ENCODE measurements at places on chromosomes 7 and 10.

DNA sequence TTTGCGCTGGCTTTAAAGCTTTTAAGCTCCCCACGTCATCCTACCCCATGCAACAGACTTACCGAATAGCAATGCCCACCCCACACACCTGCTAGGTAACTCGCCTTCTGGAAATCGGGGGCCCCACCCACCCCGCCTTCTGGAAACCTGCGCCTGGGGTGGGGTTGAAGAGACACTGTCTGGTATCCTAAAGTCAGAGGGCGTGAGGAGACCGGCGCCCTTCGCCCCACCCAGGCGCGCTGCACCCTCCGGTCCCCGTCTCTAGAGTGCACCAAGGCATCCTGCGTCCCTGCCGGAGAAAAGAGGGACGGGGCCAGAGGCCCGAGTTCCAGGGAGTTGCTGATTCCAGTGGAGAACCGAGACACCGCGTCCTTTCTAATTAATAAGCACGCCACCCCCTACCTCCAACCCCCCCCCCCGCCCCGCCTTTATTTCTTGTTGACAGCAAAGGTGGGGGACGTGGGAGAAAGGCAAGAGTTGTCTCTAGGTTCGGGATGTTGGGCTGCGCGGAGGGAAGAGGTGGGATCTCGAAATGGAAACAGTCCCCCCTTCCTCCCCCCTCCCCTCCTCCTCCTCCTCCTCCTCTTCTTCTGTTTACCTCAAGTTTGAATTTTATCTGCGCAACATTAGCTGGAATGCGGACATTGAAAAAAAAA, 220.9 kb upstream of the MKLN1 start:
- DNase-seq, result peak; percentile 33

DNA sequence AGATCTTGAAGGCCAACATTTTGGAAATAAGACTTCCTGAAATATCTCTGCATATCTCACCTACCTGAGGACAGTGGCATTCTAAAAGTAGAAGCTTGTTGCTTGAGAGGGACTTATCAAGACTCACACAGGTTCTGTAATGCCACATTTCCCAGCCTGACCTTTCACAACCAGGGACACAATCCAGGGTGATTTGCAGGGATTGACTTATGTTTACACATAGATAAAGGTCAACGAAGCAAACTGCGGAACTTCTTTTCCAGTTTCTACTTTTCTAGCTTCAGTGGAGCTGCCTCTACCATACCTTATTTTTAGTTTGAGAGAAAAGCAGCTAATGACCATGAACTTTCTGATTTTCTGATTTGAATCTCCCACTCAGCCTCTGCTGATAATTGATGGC, 148.7 kb downstream of the SLC16A9 start:
- no peak for DNase-seq

DNA sequence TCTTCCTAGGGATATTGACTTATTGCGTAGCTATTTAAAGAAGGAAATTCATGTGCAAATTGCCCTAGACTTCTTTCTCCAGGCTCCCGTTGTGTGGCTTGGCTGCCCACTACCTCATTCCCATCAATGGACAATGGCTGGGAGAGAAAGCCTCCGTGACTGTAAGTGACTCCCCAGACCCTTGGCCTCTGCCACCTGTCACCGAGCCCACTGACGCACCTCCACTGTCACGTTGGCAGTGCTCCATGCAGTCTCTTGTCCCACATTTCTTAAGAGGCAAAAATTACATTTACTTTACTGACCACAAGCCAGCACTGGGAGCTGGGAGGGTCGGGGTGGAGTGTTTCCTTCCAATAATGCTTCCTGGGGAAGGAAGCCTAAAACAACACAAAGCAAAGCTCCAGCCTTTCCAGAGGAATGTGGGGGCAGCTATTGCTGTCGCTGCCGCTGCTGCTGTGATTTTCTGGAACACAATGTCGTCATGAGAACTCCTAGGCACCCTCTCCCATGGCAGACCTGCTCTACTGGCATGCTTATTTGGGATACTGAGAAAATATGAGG, 89.7 kb upstream of the STEAP1B start:
- DNase-seq, result no peak

DNA sequence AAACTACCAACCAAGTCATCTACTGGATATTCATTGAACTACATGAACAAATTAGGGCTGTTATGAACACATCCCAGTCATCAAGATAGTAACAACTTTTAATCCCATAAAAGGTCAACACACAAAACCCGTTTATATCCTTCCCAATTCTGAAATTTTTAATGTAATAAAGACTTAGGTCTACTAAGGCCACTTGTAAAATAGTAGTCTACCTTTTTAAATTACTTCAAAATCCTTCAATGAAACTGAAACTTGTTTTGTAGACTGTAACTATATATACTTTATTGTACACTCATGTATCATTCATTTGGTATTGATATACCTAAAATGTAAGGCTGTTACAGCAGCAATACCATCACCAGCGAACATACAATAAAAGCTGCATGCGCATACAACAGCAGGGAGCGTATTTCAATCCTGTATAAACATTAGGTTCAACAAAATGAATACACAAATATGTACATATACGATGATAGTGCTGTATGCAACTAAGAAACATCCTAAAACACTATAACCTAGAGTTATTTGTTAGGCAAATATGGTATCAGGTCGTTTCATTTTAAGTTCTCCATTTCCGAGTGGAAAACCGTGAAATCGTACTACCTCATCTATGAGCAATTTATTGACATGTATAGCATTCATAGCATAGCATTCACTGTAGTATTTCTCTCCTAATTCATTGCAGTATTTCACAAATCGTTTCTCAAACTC, 973 bp downstream of the ATAD1 start:
- DNase-seq, result no peak

- DNase-seq, result no peak
These were observed 101.2 kb downstream of the BAMBI start for GRCh38 chr10:28778524-28778923.

DNA sequence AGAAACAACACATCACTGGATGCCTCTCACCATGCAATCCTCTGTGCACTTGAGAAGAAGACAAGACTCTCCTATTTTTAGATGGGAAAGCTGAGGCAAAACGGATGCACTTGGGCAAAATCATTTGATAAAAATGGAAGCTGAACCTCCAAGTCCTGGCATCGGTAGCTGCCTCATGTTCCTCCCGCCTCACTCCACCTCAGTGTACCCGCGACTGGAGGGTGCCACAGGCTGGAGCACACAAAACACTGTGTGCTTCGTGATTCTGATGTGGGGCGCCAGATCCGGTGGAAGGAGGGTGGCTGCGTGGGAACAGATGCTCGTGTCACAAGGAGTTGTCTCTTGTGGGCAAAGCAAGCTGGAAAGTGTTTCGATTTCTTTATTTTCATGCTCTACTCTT, 41.3 kb downstream of the TAS2R41 start:
- no peak for DNase-seq

DNA sequence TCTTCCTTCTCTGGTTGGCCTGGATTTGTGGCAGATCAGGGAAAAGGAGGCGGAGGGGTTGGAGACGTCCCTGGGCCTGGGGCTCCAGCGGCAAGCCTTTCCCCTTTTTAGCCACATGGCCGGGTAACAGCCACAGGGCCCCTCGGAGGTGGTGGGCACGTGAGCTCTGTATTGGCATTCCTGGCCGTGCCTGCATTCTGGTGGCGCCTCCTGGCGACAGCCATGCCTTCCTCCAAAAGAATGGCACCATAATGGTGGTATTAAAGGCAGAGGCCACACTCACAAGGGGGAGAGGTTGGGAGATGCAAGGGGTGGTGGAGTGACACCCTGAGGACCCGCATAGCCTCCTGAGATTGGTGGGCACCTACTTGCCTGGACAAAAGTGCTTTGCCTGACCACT, 3.0 kb upstream of the AQP1 start:
- DNase-seq, result no peak

DNA sequence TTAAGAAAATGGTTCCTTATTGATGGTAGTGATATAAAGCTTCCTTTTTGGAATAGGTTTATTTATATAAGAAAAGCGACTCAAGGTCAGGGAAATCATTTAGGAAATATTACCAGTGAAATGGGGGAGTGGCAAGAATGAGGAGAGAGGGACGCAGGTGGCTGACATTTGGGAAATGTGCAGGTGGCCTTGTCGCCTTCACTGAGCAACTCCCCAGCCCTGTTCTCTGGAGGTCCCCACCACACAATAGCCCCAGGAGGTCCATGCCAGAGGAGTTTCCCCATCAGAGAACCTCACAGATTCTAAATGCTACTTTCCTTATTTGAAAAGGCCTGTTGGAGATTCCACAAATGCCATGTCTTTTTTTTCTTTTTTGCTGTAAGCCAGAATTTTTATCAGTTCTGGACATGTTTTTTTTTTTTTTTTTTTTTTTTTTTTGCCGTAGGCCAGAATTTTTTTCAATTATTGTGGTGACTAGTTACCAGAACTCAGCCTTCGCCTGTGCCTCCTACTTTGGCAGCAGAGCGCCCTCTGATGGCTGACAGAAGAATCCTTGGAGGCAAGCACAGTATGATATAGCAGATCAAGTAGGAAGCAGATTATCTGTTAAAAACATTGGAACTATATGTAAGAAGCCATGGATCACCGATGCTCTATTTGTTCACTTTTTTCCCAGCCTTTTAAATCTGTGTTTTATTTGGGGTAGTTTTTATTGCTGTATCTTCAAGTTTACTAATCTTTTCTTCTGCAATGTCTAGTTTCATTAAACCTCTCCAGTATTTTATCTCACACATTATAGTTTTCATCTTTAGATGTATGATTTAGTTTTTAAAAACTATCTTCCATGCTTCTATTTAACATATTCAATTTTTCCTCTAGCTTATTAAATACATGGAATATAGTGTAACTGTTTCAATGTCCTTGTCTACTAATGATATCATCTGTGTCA, 18.6 kb downstream of the OPALIN start:
- peak; percentile 28 for DNase-seq

DNA sequence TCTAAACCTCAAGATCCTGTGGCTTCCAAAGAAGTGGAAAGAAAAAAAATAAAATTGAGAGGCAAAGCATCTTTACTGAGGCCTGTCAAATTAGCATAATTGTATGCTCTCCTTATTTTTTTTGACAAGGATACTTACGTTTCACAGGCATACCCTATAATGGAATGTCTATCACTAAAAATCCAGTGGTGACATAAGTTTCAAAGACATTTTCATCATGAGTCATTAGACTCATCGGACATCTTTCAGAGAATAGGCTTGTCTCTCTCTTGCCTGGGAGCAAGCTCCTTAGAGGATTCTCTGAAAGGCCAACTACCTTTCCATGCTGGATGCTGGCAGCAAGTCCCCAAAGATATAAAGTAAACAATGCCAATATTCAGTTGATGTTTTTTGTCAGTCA, 380.7 kb upstream of the STEAP1 start:
- no peak for DNase-seq

DNA sequence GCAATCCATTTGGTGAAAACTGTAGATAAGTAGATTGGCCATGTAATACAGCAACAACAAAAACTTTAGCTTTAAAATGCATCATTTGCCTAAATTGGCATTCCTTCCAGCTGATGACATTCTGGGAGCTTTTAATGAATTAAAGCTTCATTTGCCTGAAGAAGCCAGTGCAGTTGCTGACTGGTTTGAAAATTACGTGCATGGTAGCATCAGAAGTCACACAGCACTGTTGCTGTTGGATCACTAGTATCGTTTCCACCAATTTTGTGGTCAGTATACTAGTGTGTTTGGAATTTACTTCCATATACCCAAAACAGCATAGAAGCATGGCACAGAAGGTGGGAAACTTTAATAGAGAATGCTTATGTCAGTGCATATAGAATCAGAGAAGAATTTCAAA, 194.9 kb downstream of the ETV1 start:
- DNase-seq, result no peak

- no peak for DNase-seq
These were observed 188.4 kb downstream of the SEM1 start for GRCh38 chr7:96521068-96521894.

DNA sequence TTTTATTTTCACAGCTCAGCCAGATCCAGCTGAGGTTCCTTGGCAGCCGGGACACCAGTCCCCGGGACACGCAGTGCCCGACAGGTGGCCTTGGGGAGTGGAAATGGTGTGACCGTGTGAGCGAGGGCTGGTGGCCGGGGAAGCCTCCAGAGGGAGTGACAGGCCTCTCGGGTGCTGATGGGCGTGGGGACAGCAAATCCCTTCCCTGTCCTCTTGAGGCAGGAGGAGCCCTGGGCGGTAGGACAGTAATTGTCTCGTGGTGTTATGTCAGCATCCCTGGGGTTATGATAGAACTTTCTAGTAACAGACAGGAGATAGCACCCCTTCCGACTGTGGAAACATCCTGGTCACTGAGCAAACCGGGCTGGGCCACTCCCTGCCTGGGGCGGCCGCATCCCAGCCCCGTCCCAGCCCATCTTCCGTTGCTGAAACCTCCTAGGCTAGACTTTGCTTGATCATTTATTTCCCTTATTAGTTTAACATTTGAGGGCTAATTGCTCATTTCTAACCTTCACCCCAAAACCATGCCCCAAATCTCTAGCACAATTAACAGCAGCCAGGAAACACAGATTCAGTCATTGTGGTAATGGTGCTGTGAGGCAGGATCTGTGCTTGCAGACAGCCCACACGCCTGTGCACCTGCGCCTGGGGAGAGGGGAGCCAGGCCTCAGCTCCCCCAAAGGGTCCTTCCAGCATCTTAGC, 63.3 kb downstream of the ELFN1 start:
- DNase-seq, result no peak

GRCh38 chr7:37448011-37448635, 541 bp downstream of the ELMO1 start:
- DNase-seq, result no peak

DNA sequence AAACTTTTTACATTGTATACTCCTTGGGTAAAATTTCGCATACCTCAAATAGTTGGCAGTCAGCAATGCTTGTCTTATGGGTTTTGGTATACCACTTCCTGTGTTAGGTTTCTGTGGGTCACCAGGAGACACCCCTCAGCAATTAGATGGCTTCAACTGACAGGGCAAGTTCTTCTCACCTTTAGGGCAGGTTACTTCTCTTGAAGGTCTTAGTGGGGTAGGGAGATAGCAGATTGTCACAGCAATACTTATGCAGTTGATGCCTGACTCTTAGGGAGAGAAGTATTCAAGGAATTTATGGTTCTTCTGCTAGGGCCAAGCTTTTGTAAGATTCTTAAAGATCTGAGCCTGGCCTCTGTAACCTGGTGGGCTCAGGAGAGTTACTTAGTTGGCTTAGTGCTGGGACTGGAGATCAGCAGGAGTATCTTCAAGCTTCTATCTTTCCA, 42.9 kb downstream of the MKLN1 start:
- DNase-seq, result no peak

DNA sequence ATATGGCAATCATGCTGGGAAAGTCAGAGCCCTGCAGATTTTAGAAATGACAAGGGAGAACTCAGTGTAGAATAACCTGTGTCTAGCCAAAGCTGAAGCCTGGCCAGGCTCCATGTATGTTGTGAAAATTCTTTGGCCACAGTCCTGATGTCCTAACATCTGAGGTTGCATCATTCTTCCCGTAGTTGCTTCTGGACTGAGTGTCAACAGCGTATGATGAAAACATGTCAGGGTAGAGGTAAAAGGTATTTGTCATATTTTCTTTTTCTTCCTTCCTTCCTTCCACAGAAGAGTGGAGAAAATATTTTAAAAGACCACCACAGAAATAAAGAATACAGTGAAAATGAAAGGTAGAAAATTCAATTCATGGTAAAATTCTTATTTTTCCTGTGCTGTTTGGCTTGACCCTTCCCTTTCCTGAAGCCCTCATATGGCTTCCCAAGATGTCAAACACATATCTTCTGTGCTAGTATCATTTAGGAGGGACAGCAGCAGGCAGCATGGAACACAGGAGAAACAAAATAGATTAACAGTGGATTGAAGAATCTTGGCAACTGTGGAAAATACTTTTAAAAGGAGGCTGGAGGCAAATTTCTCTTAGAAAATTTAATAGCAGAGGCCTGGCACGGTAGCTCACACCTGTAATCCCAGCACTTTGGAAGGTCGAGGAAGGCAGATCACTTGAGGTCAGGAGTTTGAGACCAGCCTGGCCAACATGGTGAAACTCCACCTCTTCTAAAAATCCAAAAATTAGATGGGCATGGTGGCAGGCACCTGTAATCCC, 18.9 kb upstream of the NRBF2 start:
- DNase-seq, result no peak

Data from stimulated activated CD8-positive, alpha-beta memory T cell treated with anti-CD3 and anti-CD28 coated beads, Interleukin-2, amount 100 ng/mL, for 1 hour (primary cell).